Activated CD4-positive, CD25-positive, alpha-beta regulatory T cell (primary cell): ENCODE measurements at places on chromosomes 16 and 17.
A peak's percentile ranks its signal among the peaks of the same experiment; 100 is the strongest.

- DNase-seq: no peak
These were observed 3.5 kb downstream of the MEFV start for GRCh38 chr16:3252967-3253366.

GRCh38 chr17:21351366-21352065, 24.6 kb upstream of the KCNJ12 start:
- no peak for DNase-seq

- DNase-seq: no peak
These were observed 43.4 kb downstream of the KSR1 start for GRCh38 chr17:27499451-27500265.

GRCh38 chr17:47717979-47718621, 14.9 kb upstream of the TBX21 start:
- DNase-seq: no peak

- DNase-seq: peak; percentile 25
These were observed 825 bp downstream of the METTL9 start for GRCh38 chr16:21600031-21600773.
